ENCODE measurements at places on chromosomes 11 and 22.
A peak's percentile ranks its signal among the peaks of the same experiment; 100 is the strongest.

DNA sequence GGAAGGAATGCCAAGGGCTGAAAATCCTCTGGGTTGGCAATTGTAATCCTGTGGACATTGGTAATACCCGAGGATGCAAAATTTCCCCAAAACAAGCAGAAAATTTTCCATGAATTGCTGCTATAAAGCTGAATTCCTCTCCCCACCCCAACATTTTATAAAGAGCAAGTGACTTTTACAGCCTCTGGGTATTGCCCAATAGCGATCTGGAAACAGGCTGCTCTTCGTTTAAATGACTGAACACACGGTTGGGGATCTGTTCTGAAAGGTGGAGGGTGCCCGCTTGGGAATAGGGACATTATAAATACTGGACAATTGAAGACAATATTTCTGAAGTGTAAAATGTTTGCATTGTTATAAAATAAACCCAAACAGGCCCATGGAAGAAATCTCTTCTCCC is 20.6 kb downstream of the EHF start:
- no peak for DNase-seq

- DNase-seq = no peak
Measured at GRCh38 chr11:9787981-9788521, 124.2 kb downstream of the SWAP70 start.

GRCh38 chr11:41983475-41983874 is 524.0 kb upstream of the LRRC4C start:
- no peak for DNase-seq

DNA sequence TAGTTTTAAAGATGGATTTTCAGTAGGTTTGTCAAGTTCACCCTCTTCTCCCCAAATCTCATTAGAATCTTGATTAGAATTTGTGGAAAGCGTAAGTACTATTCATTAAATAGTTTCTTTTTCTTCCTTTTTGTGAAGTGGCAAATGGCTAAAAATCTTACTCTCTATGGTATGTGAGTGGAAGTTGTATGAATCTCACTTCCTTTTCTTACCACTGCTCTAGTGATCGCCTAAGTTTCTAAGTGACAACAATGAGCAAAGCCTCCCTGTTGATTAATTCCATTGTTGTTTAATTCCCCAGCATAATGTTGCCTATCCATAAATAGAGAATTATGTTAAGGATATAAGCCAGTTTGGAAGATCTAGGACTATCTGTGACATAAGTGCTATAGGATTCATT is 82.7 kb downstream of the PGR start:
- no peak for DNase-seq

- peak; percentile 32 for DNase-seq
Measured at GRCh38 chr11:111441443-111441842, 62.4 kb upstream of the POU2AF1 start.

GRCh38 chr11:100434821-100435641 is 252.1 kb upstream of the ARHGAP42 start:
- peak; percentile 46 for DNase-seq

GRCh38 chr22:26450453-26451185 is 21.6 kb downstream of the ASPHD2 start:
- DNase-seq = no peak

- DNase-seq = no peak
Measured at GRCh38 chr11:48154151-48154550, 62.5 kb upstream of the OR4B1 start.

- no peak for DNase-seq
Measured at GRCh38 chr11:60204922-60205321, 22.0 kb upstream of the MS4A6A start.

All from chondrocyte (in vitro differentiated cells).